ENCODE measurements at places on chromosomes 2 and 18.

DNA sequence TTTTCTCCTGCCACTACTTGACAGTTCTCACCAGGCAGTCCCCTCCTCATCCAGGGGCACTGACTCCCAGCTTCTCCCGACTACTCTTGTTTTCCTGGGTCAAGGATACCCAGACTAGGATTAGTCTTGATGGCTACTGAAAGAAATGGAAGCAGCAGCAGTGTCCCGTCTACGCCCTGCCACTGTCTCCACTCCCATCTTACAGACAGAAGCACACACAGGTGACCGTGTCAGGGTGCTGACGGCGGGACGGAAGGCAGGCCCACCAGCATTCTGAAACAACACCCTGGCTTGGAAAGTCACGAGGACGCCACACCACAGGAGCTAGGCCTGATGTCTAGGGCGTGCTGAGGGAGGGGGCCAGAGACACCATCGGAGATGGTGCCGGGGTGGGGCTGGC, 82.9 kb downstream of the KCTD1 start:
- DNase-seq: no peak

DNA sequence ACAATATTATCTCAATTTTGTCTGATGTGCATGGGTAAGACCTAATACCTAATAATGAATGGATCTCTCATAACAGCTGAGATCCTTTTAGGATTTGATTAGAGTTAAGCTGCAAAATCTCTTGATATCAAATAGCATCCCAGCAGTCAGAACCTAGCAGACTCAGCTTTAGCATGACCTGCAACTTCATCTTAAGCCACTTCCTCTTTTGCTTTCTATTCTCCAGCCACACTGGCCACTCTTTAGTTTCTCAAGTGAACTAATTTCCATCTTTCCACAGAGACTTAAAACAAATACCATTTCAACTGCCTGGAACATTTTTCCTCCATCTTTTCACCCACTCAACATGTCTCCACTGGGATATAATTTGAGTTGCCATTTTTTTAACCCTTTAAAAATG, 1251.6 kb upstream of the ZEB2 start:
- DNase-seq: no peak

DNA sequence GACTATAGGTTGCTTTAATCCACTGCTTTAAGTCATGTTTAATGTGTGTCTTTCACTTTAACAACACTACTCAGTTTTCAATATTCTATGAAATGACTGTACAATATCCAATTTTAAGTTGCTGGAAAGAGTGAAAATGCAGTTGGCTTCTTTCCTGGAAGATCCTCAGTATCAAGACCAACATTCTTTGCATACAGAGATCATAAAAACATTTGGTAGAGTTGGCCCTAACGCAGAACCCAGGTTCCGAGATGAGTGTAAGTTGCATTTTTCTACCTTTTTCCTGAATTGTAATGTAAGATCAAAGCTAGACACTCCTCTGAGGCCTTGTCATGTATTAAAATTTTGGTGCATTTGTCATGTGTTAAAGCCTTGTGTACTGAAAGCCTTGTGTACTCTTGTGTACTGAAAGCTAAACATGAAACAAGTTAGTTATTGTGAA, 42.9 kb upstream of the TNFRSF11A start:
- DNase-seq: no peak

- no peak for DNase-seq
Measured at GRCh38 chr2:122210898-122211856, 455.7 kb downstream of the TSN start.

- DNase-seq: peak; percentile 28
Measured at GRCh38 chr18:48404716-48405507, 4.3 kb downstream of the ZBTB7C start.

- no peak for DNase-seq
Measured at GRCh38 chr2:6202756-6203155, 510.6 kb downstream of the SOX11 start.
